ENCODE measurements at places on chromosomes 3 and 15. TPM values are rescaled to one million over a fixed set of nuclear protein-coding genes. Genes with fewer than 3 reads are reported as not detected.

Gene VGLL4
- 53.8 TPM for total RNA-seq

Gene CTXND1
- total RNA-seq, result 0.52 TPM

Gene MAP6D1
- 14.1 TPM for total RNA-seq

Gene PLCH1
- 0.52 TPM for total RNA-seq

Gene ALDH1A2
- 11.0 TPM for total RNA-seq

Gene ZNF621
- total RNA-seq, result 8.4 TPM

Gene LDHAL6B
- total RNA-seq, result not detected

Gene SERINC4
- total RNA-seq, result under 0.01 TPM

Gene PRR20G
- total RNA-seq, result not detected

Gene HYAL1
- total RNA-seq, result 2.6 TPM
